ENCODE measurements at places on chromosomes 1 and 21.
A peak's percentile ranks its signal among the peaks of the same experiment; 100 is the strongest.

- DNase-seq = no peak
Observed at GRCh38 chr21:31946231-31946630, 73.4 kb downstream of the HUNK start.

DNA sequence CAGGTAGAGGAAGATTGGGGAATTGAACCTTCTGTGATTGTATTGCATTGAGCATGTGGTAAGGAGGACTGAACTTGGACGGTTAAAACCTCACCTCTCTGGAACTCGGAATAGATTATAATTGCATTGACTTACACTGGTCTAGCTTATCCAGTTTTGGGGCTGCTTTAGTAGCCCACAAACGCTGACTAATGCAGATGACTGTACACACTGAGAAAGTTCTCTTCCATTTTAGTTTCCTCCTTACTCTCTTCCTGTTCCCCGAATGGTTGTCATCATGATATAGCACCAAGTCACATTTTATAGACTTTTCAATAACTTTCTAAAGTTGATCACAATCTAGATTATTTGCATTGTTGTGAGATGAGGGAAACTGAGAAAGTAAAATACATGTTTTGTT lies 78.2 kb downstream of the NFIA start:
- DNase-seq = no peak

DNA sequence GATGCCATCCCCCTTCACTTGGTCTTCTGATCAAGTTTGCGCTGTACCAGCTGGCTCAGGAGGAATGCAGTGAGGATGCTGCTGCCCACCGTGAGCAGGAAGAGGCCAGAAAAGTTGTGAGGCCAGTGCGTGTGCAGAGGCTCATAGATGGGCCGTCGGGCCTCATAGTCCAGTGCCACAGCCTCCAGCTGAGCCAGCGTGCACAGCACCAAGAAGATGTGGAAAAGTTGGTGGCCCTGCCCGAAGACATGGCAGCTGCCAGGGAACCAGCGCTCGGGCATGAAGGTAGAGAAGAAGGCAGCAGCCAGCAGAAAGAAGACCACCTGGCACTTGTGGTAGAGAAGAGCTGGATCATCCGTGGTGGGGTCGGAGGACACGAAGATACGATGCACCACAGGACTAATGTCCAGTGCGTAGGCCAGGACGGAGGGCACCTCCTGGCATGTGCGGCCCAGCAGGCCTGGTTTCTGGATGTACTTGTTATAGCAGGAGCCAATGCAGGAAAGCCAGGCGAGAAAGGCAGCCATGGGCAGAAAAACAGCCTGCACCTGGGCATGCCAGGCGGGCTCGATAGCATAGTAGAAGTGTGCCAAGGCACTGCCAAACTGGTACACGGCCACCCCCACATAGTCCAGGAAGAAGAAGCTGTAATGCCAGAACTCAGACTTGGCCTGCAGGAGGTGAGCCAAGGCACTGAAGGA lies 3.7 kb upstream of the AUNIP start:
- DNase-seq = no peak

DNA sequence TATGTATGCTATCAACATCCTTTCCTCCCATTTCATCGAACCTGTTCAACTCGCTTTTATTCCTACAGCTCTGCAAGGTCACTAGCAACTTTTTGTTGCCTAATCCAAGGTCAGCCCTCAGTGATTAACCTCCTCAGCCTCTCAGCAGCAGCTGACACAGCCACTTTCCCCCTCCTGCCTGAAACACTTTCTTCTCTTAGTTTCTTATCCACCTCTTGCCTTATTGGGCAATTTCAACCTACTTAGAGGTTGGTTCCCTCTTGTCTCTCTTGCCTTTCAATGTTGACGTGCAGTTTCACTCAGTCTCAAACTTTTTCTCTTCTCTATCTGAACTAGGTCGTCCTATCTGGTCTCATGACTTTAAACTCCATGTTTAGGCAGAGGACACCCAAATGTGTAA lies 156.3 kb downstream of the C1orf94 start:
- DNase-seq = no peak

GRCh38 chr21:18959817-18960216 lies 556.2 kb upstream of the TMPRSS15 start:
- DNase-seq = no peak

GRCh38 chr21:27240839-27241238 lies 274.0 kb upstream of the ADAMTS5 start:
- DNase-seq = no peak

DNA sequence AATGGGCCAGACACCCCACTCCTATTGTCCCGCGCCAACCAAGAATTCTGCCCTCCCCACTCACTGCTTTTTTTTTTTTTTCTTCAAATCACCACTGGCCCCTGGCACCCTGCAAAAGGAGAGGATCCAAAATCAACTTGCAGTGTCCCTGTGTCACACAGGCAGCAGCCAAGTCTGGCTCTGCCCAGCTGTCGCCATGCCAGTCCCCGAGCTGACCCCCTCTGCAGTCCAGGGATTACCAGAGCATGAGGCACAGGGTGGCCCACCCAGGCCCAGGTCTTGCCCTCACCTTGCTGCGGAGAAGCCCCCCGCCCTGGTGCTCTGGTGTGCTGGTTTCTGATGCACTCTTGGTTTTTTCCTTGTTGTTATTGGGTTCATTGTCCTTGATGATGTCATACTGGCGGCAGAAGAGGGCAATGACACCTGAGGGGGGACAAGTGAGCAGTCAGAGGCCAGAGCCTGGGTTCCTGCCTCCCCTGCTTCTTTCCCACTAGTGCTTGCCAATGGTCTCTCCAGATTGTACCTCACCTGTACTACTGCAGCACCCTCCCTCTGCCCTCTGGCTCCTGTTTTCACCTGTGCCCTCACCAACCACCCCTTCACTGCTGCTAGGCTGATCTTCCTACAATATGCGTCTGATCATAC lies 6.2 kb downstream of the FNDC5 start:
- no peak for DNase-seq

DNA sequence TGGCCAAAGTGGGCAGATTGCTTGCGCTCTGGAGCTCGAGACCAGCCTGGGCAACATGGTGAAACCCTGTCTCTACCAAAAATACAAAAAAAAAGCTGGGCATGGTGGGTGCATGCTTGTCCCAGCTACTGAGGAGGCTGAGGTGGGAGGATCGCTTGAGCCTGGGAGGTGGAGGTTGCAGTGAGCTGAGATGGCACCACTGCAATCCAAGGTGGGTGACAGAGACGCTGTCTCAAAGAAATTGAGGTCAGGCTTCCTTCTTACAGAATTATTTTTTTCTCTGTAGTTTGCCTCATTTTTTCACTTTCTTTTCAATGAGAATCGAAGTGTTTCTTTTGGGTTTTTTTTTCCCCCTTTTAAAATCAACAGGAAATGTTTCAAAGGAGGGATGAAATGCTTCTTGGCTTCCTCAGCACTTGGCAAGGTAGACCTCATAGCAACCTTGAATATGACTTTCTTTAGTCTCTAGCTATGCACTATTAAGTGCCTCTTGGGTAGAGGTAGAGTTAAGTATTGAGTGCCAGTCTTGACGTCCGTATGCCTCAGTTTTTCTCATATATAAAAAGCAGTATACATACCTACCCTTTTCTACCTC lies 40.3 kb downstream of the MDM4 start:
- DNase-seq = no peak

GRCh38 chr21:37578471-37579126 lies 212.0 kb downstream of the DYRK1A start:
- no peak for DNase-seq

DNA sequence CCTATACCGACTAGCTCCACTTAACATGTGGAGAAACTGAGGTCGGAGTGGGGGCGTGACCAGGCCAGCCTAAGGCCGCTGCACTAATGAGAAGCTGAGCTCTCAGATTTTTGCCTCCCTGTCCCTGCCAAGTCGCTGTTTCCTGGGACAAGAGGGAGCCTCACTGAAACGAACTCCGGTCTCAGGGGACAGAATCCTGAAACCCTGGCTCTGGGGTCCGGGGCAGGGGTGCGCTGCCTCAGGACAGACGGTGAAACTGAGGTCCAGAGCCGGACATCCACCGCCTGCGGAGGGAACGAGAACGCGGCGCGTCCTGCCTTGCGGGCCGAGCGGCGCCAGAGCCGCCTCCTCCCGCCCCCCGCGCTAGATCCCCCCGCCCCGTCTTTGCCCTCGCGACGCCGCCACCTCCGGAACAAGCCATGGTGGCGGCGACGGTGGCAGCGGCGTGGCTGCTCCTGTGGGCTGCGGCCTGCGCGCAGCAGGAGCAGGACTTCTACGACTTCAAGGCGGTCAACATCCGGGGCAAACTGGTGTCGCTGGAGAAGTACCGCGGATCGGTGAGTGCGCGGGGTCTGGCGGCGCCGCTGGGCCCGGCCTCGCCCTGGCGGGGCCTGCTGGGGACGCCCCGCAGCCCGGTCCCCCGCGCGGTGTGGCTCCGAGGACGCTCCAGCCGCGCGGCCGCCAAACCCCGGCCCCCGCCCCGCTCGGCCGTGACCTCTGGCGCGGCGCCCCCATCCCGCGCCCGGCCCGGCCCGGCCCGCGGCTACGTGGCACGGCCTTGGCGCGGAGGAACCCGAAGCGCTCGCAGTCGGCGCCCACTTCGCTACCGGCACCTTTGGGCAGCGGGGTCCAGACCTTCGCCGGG lies at the start of gene GPX7:
TSS of gene GPX7 (plus strand) at position 381 of the 865 bp plus-strand sequence. CDS start at position 420, 39 bp downstream.
- DNase-seq = peak; percentile 51

- no peak for DNase-seq
Observed at GRCh38 chr1:209504571-209504970, 78.9 kb upstream of the CAMK1G start.

DNA sequence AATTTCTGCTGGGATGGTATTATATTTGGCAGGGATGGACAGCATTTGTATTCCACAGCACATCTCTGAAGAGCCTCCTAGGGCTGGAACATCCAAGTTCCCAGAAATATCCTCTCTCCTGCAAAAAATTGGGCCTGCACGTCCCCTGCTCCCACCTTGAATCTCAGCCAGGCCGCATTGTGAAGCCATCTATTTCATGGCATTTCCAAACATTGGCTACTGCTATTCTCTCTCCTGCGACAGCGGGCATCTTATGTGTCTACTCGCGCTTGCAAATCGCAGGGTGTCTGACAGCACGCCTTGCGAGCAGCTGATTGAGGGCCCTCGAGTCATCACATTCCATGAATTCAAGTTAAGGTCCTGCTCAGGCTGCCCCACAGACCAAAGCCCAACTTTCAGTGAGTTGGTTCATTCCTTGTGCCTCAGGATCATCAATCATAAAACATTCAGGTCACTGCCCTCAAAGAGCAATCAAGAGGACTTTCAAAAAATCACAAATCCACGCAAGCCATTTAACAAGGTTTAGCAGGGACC lies 15.8 kb downstream of the RGS8 start:
- DNase-seq = no peak

DNA sequence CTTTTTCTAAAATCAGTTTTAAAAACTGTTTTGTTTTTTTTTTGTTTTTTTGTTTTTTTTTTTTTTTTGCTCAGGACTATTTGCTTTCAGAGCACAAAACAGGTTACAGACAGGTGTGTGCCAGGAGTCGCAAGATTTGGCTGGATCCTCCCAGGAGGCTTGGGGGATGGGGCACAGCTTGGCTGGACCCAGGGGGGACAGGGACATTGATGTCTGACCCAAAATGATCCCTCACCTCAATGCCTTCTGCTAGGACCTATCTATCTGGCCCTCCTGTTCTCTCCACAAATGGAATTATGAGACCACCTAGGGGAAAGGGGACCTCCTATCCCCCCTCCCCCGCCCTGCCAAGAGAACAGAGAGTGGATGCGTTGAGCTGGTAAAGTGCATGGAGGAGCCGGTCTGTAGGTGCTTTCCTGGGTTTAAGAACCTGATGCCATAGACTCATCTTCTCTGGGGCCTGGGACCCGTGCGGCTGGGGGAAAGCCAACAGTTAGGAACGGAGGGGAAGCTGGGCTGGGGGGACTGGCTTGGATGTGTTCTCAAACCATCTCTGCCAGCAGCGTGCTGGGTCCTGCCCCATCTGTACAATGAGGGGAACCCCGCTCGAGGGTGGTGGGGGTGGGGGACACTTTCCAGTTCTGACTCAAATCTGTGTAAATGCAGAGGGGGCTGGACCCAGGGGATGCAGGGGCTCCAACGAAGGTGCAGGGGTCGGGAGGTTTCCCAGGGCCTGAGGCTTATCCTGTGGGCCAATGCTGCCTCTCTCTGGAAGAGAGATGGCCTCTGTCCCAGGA lies 28.9 kb downstream of the RUNX3 start:
- no peak for DNase-seq

GRCh38 chr21:38806942-38807284 lies 1.2 kb downstream of the ETS2 start:
- no peak for DNase-seq

GRCh38 chr1:93681989-93682412 lies 364 bp upstream of the BCAR3 start:
- DNase-seq = no peak

DNA sequence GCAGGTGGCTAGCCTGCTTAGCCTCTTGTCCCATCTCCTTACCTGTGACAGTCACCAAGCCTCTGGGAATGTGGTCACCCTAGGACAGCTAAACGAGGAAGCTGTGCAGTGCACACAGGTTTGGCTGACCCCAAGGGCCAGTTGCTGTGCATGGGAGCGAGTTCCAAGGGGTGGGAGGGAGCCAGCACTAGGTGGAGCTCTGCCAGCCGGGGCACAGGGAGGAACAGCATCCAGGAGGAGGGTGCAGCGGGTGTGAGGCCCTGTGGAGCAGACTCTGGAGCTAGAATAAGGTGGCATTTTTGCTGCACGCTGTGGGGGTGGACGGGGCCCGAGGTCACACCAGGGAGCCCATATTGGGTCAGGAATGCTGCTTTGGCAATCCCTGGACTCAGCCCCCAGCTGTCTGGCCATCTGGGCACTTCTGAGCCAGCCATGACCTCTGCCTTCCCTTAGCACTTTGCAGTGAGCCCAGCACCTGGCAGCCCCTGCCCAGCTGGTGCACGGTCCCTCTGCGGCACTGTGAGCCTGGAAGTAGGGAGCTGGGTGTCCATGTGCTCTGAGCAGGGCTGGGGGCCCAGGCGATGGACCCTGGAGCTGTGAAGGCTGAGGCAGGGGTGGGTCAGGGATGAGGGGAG lies 8.7 kb downstream of the PDXK start:
- DNase-seq = peak; percentile 50

DNA sequence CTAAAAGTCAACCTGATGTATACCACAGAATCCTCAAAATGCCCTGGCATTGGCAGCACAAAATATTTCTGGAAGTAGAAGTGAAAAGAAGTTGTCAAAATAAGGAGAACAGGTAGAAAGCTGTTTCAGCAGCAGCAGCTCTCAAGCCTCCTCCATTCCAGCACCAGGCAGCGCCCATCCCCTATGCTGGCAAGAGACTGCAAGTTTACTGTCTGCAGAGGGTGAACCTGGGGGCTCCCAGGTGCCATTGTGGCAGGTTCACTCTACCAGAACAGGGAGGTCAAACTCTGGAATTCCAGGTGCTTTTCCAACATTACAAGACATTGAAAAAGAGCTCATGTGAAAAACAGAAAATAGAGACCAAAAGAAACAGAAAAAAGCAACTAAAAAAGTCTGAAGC lies 128.8 kb upstream of the CTTNBP2NL start:
- DNase-seq = no peak

DNA sequence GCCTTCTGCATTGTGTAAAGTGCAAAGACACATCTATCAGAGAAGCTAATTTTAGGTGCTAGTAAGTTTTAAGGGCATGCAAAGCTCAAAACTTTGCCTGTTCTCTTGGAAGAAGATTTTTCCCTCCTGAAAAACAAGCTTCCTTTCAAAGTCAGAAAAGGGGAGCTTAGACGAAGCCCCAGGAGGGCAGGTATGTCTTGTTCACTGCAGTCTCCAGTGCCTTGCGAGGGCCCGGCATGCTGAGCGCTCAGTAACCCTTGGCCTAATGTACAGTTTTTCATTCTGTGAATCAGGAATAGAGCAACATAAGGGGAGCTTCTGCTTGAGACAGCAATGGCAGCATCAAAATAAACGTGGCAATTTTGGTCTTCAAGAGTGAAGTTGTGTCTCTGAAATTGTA lies 35.0 kb downstream of the GALNT2 start:
- DNase-seq = no peak
